ENCODE measurements at places on chromosomes 11 and 22.

DNA sequence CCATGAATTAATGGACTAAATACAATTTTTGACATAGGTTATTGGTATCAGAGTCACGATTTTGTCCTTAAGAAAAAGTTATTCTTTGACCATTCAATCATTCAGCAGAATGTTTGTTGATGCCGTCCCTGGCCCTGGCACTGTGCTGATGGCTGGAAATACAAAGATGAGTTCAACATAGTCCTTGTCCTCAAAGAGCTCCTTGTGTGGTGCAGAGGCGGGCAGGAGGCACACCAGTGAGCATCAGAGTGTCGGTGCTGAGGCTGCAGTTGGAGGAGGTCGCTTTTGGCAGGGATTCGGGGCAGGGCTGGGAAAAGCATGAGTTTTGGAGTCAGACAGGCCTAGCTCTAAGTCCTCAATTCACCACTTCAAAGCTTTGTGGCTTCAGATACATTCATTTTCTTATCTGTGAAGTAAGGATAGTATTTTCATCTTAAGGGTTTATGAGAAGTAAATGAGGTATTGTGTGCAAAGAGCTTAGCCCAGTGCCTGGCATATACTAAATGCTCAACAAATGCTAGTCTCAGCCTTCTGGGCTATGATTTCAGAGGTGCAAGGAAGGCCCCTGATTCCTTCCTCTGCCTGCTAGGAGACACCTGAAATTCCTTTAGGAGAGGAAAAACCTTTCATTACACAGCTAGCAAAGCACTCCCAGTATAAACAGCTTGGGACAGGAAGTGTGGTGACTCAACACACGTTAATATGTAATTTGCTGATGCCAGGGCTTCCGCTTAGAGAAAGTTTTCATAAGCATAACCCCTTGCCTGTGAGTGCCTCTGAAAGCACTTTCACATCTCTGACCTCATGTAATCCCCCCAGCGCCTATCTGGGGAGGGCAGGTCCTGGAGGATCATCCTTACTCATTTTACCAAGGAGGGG, 113.8 kb downstream of the NECTIN1 start:
- DNase-seq: no peak

- DNase-seq: no peak
These were observed 41.4 kb upstream of the PHF21A start for GRCh38 chr11:46162700-46163099.

DNA sequence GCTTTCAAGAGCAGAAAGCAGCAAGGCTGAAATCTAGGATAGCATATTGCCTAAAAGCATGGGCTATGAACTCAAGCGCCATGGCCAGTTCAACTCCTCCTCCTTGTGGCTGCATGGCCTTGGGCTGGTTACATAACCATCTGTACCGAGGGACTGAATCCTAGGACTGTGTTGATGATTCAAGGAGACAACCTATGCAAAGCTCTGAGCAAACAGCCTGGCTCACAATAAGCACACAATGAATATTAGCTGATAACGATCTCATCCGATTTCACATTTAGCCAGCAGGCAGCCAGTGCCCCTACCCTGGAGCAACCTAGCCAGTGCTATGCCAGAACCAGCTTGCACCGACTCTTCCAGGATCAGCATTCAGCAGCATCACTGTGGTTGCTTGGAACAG, 698.4 kb downstream of the TBC1D22A start:
- no peak for DNase-seq

GRCh38 chr11:110774138-110775014, 62.1 kb upstream of the ARHGAP20 start:
- no peak for DNase-seq
